CD4-positive, alpha-beta T cell treated with Interleukin-12 subunit alpha and Interleukin-12 subunit beta, for 1 hour (primary cell): ENCODE measurements at places on chromosomes 2 and 18.

DNA sequence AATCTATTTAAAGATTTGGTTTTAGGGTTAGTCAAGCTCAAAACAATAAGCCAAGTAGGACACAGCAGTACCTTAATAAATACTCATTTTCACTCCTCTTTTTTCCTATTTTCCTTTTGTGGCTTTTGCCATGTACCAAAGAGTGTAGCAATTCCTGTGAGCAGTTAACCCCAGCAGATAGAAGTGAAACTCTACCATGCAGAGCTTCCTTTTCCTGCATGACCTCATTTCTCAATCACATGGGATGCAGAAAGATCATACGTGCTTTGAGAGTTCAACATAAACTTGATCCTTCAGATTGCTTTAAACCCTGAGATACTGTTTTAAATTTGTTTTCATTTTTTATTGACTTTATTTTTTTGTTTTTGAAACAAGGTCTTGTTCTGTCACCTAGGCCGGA, 99.1 kb upstream of the ARHGAP15 start:
- DNase-seq: no peak

DNA sequence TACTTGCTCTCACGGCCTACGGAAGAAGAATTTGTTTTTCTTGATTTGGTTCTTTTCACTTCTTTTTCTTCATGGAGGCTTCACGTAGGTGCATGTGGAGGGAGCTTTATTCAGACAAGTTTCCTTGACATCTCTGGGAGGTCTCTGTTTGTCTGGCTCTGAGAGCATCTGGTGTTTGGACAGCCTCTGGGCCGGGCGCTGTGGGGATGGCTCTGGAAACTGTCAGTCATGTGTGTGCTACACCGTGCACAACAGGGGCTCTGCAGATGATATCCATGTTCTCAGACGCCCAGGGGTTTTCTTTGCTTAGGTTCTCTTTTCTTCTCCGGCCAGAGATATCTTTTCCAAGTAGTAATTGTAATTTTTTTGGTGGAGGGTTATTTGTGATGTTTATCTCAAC, 130.7 kb downstream of the SH3RF3 start:
- no peak for DNase-seq

DNA sequence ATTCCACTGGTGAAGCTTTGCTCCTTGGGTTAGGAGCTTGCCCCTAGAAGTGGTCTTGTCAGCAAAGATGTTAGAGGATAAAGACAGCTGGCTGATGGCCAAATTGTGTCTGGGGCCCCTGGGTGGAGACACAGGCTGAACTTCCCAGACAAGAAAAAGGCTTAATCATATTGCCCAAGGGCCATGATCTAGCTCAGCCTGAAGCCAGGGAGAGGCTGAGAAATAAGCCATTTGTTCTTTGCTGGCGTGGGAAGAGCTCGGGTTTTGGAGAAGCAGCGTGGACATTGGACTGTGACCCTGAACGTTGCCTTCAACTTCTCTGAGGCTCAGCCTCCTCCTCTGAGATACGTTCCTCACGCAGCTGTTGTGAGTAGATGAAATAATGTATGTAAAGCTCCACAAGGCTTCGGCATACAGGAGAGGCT, 153.0 kb downstream of the ZFP36L2 start:
- DNase-seq: no peak

GRCh38 chr2:56981554-56981953, 797.8 kb downstream of the CCDC85A start:
- no peak for DNase-seq

DNA sequence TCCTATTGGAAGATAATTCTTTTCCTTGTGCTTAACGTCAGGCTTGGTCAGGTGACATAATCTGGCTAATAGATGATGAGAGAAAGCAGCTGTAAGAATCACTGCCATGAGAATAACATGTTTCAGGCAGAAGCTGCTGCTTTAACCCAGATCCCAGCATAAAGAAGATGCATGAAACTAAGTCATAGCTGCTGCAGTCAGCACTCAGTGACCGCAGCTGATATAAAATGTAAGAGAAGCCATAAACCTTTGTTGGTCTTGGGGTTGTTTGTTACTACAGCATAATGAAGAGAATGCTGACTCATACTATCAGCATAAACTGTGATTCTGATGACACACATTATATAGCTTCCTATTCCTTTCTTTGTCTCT, 274.3 kb upstream of the TRIB2 start:
- no peak for DNase-seq

GRCh38 chr2:141331127-141331526, 799.7 kb downstream of the LRP1B start:
- no peak for DNase-seq

- DNase-seq: no peak
These were observed 309.1 kb upstream of the COL3A1 start for GRCh38 chr2:188664951-188665595.

DNA sequence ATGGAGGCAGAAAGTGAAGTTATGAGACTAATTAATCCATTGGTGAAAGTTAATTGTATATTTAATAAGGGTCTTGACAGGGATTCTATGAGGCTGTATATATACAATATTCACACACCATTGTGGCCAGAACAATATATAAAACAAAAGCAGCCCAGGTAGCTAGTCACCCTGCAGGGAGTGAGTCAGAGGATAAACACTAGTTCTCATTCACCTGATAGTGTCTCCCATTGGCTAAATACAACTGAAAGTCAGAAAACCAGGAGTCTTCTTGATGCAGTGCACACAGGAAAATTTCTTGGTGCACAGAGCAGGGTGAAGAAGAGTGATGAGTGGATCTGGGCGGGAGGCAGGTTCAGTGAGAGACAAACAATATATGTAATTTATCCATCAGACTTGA, 465.2 kb downstream of the ERBB4 start:
- DNase-seq: no peak

- DNase-seq: peak; percentile 36
These were observed 102.4 kb downstream of the CABLES1 start for GRCh38 chr18:23237524-23238151.

- DNase-seq: no peak
These were observed 765 bp upstream of the ING5 start for GRCh38 chr2:241701149-241701398.

- no peak for DNase-seq
These were observed 39.1 kb downstream of the B3GNT2 start for GRCh38 chr2:62234755-62235655.

DNA sequence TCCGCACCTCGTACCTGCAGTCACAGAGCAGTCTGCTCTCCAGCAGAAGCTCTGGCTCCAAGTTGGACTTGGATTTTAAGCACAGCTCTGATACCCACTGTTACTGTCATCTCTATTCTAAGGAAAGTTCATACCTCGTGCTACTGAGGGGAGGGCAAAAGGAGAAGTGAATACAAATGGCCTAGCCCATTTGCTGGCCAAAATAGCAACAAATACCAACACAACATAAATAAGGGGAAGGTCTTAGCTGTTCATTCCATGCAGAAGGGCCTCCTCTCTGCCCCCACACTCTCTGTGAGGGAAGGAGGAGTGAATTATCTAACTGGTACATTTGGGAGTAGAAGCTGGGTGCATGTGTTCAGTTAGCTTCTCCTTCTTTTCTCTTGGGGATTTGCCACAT, 739.4 kb upstream of the RAB6C start:
- DNase-seq: no peak

GRCh38 chr2:41024816-41025215, 572.9 kb upstream of the SLC8A1 start:
- DNase-seq: no peak

GRCh38 chr2:2503864-2504418, 172.9 kb upstream of the MYT1L start:
- DNase-seq: no peak

- DNase-seq: no peak
These were observed 1.4 kb upstream of the GALNT13 start for GRCh38 chr2:153870308-153870707.

GRCh38 chr2:222311978-222312738, 13.4 kb upstream of the PAX3 start:
- no peak for DNase-seq
